Astrocyte (in vitro differentiated cells and primary cell): ENCODE measurements at places on chromosomes 1 and 21. TPM values are rescaled to one million over a fixed set of nuclear protein-coding genes. Genes with fewer than 3 reads are reported as not detected.

DNA sequence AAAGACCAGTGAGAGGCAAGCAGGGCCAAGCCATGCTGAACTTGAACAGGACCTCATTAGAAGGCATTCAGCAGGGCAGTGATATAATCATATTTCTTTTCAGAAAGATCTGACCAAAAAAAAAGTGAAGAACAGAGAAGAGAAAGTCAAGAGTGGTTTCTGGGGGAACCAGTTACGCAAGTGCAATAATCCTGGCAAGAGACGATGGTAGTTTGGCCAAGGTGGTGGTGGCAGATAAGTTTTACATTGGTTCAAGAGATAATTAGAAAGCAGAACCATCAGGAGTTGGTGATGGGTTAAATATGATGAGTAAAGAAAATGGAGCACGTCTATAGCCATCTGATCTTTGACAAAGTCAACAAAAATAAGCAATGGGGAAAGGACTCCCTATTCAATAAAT lies 54.3 kb downstream of the ZSWIM5 start:
- no peaks in the 10 kb centered on the region for H3K36me3 ChIP-seq
- DNase-seq: no peak
- H3K27ac ChIP-seq: no peak overlapping the region
- H3K4me1 ChIP-seq: no peaks in the 10 kb centered on the region

DNA sequence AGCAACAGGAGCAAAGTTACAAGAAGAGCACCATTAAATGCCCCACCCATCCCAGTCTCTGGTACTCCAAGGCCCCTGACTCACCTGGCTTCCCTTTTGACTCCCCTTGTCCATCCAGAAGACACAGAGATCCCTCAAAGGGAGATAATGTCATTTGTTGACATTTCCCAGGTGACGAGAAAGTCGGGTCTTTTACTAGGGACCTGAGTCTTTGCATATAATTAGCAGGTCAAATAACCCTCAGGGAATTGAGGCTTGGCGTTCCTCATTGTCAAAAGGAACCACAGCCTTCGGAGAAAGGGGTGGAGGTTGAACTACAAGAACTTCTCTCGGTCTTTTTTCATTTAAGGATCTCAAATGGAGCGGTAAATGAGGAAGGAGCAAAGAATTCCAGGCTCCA lies 133.2 kb downstream of the PROX1 start:
- H3K4me3 ChIP-seq: no peak overlapping the region
- peaks cover 2% of the 10 kb centered on the region for H3K27me3 ChIP-seq
- H3K4me1 ChIP-seq: peaks cover 5% of the 10 kb centered on the region
- no peaks in the 10 kb centered on the region for H3K36me3 ChIP-seq
- H3K27ac ChIP-seq: no peak overlapping the region
- DNase-seq: no peak

The OR2L3 gene
- not detected in 2 replicates for total RNA-seq

The SH3BGR gene
- total RNA-seq: 8.1 and 9.9 TPM in 2 replicates

GRCh38 chr1:191043066-191043465 lies 565.4 kb upstream of the BRINP3 start:
- DNase-seq: peak; percentile 9
- no peak overlapping the region for H3K27ac ChIP-seq
- no peaks in the 10 kb centered on the region for H3K36me3 ChIP-seq
- no peaks in the 10 kb centered on the region for H3K4me1 ChIP-seq
- no peaks in the 10 kb centered on the region for H3K27me3 ChIP-seq
- H3K4me3 ChIP-seq: no peak overlapping the region

DNA sequence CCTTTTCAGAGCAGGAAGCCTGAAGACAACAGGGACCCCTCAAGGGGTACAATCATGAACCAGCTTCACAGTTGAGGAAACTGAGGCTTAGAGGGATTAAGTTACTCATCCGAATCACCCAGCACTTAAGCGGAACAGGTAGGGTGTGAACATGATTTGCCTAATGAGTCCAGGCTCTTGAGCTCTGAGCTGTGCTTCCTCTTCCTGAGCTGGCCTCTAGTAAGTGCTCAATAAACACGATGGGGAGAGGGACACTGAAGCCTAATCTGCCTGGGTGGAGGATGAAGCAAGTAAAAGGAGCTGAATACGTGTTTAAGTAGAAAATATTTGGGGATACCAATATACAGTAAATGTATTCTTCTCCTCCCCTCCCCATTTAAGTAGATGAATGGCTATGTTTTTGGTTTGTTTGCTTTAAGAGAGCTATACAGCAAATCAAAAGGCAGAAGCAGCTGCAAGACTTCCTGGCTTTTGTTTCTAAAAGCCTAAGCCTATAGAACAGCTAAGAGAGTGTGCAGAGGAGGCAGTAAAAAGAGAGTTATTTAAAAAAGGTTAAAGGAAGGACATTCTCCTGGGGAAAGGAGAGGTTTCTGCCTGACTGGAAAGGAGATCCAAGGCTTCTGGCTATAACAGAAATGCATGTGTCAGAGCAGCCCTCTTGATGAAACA lies 20.5 kb downstream of the STPG1 start:
- H3K4me3 ChIP-seq: no peak overlapping the region
- no peaks in the 10 kb centered on the region for H3K27me3 ChIP-seq
- DNase-seq: no peak
- peaks cover 20% of the 10 kb centered on the region for H3K4me1 ChIP-seq
- H3K27ac ChIP-seq: peak overlapping the region; percentile 29

DNA sequence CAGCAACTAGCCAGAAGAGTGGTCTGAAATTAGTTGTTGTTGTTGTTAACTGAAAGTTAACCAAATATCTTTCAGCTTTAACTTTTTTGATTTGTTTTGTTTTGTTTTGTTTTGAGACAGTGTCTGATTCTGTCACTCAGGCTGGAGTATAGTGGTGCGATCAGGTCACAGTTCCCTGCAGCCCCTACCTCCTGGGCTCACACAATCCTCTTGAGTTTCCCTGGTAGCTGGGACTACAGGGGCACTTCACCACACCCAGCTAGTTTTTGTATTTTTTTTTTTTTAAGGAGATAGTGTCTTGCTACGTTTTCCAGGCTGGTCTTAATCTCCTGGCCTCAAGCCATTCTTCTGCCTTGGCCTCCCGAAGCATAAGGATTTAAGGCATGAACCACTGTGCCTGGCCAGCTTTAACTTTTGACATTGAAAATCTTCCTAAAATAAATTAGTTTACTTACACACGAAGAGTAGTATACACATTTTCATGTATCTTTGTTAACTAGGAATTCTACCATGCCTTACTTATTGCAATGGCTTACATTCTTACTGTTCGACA lies 45.0 kb downstream of the GNG12 start:
- DNase-seq: no peak
- peaks cover 44% of the 10 kb centered on the region for H3K4me1 ChIP-seq
- H3K27me3 ChIP-seq: no peaks in the 10 kb centered on the region

DNA sequence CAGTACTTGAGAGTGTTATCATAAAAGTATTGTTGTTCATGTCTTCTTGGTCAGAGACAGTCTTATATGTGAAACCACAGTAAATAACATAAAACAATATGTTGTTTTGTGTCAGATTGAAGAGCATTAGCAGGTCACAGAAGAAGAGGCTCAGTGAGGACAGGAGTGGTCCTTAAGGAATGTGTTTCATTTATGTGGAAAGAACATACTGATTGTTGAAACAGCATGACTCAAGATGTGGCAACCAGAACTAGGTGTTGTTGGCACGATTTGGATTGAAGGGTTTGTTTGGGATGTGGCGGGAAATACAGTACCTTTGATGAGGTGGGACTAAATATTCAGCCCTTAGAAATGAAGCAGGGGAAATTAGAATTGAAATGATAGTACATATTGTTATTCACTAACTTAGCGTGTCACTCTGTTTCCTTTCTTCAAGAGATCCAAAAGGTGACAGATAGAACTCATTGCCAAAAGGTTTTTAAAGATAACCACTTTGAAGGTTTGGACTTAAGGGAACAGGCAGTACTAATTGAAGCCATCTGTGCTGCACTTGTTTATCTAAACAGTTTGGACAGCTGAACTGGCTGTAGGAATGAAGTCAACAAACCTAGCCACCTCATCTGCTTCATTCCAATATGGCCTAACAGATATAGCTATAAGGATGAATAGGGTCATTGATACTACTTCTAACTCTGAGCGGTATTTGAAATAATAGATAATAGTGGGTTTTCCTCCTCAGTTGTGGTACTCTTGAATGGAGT lies 14.4 kb downstream of the RALGPS2 start:
- DNase-seq: no peak
- H3K4me1 ChIP-seq: no peaks in the 10 kb centered on the region
- no peak overlapping the region for H3K27ac ChIP-seq
- no peak overlapping the region for H3K4me3 ChIP-seq
- no peaks in the 10 kb centered on the region for H3K27me3 ChIP-seq
- no peaks in the 10 kb centered on the region for H3K36me3 ChIP-seq

GRCh38 chr1:95625224-95625623 lies 391.2 kb downstream of the RWDD3 start:
- no peak for DNase-seq
- H3K36me3 ChIP-seq: no peaks in the 10 kb centered on the region
- no peaks in the 10 kb centered on the region for H3K4me1 ChIP-seq
- H3K27me3 ChIP-seq: no peaks in the 10 kb centered on the region
- no peak overlapping the region for H3K27ac ChIP-seq

The FBXO28 gene
- total RNA-seq: 28.9 and 32.6 TPM in 2 replicates

The KDF1 gene
- 0.22 and 0.54 TPM in 2 replicates for total RNA-seq

GRCh38 chr1:177274687-177275211 lies 104.0 kb downstream of the BRINP2 start:
- no peak overlapping the region for H3K4me3 ChIP-seq
- no peak overlapping the region for H3K27ac ChIP-seq
- H3K27me3 ChIP-seq: peaks cover 10% of the 10 kb centered on the region
- H3K36me3 ChIP-seq: no peaks in the 10 kb centered on the region
- peak; percentile 83 for DNase-seq

DNA sequence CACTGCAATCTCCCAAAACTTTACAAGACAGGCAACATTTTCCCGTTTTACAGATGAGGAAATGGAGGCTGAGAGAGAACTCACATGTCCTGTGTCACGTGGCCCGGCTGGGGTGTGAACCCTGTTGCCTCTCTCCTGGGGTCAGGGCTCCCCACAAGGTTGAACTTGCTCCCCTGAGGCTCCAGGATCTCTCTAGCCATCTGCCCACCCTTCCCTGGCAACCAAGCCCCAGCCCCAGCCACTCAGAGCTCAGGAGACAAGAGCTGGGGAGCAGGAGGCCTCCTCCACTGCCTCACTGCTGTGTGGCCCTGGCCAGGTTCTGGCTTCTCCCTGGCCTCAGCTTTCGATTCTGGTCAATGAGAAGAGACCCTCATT lies 11.8 kb downstream of the LAPTM5 start:
- peaks cover 6% of the 10 kb centered on the region for H3K27me3 ChIP-seq
- H3K4me1 ChIP-seq: peaks cover 6% of the 10 kb centered on the region
- H3K27ac ChIP-seq: no peak overlapping the region
- no peak for DNase-seq

DNA sequence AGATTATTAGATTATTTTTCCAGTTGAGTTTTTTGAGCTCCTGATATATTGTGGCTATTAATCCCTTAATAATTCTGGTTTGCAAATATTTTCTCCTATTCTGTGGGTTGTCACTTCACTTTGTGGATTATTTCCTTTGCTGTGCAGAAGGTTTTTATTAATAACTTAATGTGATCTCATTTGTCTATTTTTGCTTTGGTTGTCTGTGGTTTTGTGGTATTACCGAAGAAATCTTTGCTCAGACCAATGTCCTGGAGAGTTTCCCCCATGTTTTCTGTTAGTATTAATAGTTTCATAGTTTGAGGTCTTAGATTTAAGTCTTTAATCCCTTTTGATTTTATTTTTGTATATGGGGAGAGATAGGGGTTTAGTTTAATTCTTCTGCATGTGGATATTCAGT lies 7.1 kb upstream of the TBX19 start:
- no peaks in the 10 kb centered on the region for H3K27me3 ChIP-seq
- peak; percentile 38 for DNase-seq
- no peaks in the 10 kb centered on the region for H3K36me3 ChIP-seq
- H3K4me1 ChIP-seq: no peaks in the 10 kb centered on the region

GRCh38 chr1:223083831-223084230 lies 59.2 kb downstream of the TLR5 start:
- DNase-seq: no peak
- no peak overlapping the region for H3K4me3 ChIP-seq
- H3K4me1 ChIP-seq: no peaks in the 10 kb centered on the region
- no peaks in the 10 kb centered on the region for H3K36me3 ChIP-seq

DNA sequence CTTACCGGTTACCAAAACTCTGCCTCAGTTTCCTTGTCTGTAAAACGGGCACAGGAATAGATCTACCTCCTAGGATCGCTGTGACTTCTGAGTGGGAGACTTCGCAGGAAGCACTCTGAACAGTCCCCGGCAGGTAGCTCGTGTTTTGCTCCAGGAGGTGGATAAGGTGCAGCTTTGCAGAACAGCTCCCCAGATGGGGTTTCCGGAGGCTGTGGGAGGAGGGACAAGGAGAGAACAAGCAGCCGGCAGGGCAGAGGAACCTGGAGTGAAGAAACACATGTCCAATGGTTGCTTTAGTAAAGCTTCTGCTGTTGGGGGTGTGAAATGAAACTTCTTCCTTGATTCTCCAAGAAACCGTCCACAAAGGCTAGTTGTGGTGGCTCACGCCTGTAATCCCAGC lies 95.5 kb upstream of the TARDBP start:
- H3K4me3 ChIP-seq: no peak overlapping the region
- H3K27ac ChIP-seq: no peak overlapping the region
- peaks cover 6% of the 10 kb centered on the region for H3K4me1 ChIP-seq
- no peaks in the 10 kb centered on the region for H3K36me3 ChIP-seq
- H3K27me3 ChIP-seq: peaks cover 22% of the 10 kb centered on the region

DNA sequence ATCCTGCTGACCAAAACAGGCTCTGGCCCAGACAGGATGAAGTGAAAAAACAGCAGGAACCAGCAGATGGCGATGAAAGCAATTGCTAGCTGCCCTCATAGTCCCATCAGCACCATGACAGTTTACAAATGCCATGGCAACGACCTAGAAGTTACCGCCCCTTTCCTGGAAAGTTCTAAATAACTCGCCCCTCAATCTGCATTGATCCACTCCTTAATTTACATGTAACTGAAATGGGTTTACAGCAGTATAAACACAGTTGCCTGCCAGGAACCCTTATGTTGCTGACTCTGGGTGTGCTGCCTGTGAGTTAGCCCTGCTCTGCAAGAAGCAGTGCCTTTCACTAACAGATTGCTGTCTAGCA lies 65.5 kb upstream of the CR1L start:
- H3K4me1 ChIP-seq: no peaks in the 10 kb centered on the region
- H3K4me3 ChIP-seq: no peak overlapping the region
- H3K36me3 ChIP-seq: no peaks in the 10 kb centered on the region
- peaks cover 4% of the 10 kb centered on the region for H3K27me3 ChIP-seq

The SPRR4 gene
- not detected in 2 replicates for total RNA-seq

DNA sequence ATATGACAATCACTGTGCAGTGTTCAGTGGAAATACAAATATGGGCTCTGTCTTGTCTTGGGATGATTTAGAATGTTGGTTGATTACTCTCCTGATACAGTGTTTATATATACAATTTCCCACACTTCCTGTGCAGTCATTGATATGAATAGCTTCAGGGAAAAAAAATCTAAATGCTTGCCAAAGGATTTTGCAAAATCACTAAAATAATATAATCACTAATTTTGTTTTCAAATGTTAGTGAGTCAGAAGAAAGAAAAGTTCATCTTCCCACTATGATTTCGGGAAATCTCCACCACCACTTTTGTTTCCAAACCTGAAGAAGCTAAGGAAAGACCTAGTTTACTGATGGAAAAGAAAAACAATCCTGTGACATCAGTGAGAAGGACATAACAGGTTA lies 32.1 kb upstream of the CHRM3 start:
- no peaks in the 10 kb centered on the region for H3K36me3 ChIP-seq
- H3K27ac ChIP-seq: no peak overlapping the region
- H3K27me3 ChIP-seq: no peaks in the 10 kb centered on the region
- DNase-seq: peak; percentile 57
- no peaks in the 10 kb centered on the region for H3K4me1 ChIP-seq
- no peak overlapping the region for H3K4me3 ChIP-seq

GRCh38 chr1:75342786-75343185 lies 208.6 kb downstream of the LHX8 start:
- H3K4me3 ChIP-seq: no peak overlapping the region
- no peak for DNase-seq
- H3K4me1 ChIP-seq: peaks cover 18% of the 10 kb centered on the region
- H3K36me3 ChIP-seq: no peaks in the 10 kb centered on the region
- no peaks in the 10 kb centered on the region for H3K27me3 ChIP-seq

The RHD gene
- not detected in 2 replicates for total RNA-seq
